HCT116 (cell line): ENCODE measurements at places on chromosomes 2 and 18. TPM values are rescaled to one million over a fixed set of nuclear protein-coding genes. Genes with fewer than 3 reads are reported as not detected.

The SKA1 gene
- total RNA-seq, result 34.5 TPM

The IL36A gene
- not detected for total RNA-seq

The IL36B gene
- total RNA-seq, result not detected

The CDH2 gene
- 0.15 TPM for total RNA-seq

The ANTXR1 gene
- 25.7 TPM for total RNA-seq

- no peak for DNase-seq
Observed at GRCh38 chr2:120736624-120737339, 1.1 kb downstream of the GLI2 start.

DNA sequence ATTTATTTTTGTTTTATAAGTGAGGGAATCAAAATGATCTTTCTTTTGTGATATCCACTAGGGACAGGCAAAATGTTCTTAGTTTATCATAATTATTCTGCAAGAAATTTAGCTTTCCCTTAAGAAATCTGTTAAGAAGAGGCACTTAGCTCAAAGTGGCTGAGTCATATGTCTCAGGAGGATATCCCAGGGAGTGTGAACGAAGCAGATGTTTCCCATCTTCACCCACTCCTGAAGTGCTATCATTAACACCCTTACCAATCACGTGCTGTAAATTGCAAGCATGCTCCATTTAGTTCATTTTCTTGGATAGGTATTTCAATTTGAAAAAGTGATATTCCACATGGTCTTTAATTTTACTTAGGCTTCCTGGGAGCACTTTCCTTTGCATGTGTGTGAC is 774.3 kb upstream of the TMEFF2 start:
- no peak for DNase-seq

GRCh38 chr2:62038975-62039771 is 133.7 kb downstream of the COMMD1 start:
- DNase-seq, result no peak

DNA sequence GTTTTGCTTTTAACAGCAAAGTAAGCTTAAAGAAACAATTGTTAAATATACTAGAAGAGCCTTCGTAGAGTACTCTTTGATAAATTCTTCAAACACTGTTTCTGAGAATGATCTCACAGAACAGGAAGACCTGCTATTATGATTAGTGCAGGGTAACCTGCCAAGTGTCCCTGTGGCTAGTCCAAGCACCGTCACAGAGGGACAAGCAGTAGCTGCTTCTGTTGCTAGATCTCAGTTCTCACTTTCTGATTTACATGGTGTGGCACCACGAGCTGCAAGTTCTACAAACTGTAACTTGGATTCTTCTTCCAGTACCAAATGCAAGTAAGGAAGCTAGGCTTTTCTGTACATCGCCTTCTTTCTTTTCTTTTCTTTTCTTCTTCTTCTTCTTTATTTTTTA is 121.5 kb downstream of the PIEZO2 start:
- DNase-seq, result no peak

GRCh38 chr18:2312440-2312839 is 258.9 kb downstream of the METTL4 start:
- DNase-seq, result no peak

DNA sequence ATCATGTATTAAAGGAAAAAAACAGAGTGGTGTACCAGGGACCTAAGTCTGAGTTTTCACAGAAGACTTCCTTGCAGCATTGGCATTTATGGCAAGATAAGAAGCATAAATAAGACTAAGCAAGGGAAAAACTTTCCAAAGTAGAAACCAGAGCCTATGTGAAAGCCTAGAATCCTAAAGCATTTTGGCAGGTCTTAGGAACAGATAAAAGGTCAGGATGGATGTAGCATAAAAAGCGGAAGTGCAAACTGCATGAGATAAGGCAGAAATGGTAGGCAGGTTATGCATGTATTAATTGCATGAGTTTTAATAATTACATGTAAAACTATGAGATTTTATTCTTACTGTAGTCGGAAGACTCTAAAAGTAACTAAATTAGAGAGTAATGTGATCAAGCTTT is 596.5 kb downstream of the SUCLG1 start:
- no peak for DNase-seq

- DNase-seq, result no peak
Observed at GRCh38 chr18:32802591-32803451, 30.0 kb upstream of the KLHL14 start.

DNA sequence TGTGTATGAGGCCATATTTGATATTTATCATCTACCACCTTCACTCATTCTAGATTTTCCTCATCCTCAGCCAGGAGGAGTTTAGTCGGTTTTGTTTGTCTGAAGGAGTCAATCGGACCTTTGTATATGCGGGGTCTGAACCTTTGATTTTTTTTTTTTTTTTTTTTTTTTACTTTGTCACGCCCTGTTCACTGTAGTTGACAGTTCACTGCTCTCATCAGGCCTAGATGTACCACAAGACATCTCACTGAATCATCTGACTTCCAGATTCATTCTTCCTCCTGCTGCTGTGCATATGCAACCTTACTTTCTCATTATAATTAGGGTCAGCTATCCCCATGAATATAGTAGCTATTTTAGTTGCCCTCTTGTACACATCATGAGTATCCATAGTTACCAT is 133.2 kb downstream of the ARHGAP15 start:
- DNase-seq, result no peak
